Effector memory CD4-positive, alpha-beta T cell (primary cell): ENCODE measurements at places on chromosomes 1 and 21.

DNA sequence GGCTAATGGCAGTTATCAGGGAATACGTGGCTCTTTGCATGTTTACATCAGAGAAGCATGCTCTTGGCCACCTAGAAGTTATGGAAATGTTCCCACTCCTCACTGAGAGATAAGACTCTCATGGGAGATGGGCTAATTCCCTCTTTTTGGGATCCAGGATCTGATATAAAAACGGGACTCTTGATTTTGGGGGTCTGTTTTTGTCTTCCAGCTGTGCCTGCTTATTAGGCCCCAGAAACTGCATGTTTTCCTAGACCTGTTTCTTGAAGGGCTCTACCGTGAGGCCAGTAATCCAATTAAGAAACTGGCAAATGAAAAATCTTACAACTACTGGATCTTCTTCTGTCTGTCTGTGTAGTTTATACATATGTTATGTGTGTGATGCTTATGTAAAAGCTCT lies 47.0 kb upstream of the PTCH2 start:
- no peak overlapping the region for H3K27ac ChIP-seq
- H3K36me3 ChIP-seq, result no peaks in the 10 kb centered on the region
- H3K4me3 ChIP-seq, result no peak overlapping the region
- DNase-seq, result no peak

DNA sequence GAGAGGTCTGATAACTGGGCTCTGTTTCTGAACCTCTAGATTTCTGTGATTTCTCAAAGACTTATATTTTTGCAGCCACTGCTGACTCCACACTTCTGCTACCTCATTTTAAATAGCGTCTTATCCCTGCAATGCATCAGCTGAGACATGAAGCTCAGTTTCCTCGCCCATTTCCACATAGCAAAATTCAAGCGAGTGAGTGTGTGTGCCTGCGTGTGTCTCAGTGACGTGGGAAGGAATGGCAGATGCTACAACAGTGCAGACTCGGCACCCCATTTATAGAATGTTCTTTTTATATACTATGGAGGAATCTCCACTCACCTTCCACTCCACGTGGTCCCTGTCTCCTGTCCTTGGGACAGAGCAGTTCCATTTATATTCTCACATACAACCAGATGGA lies 35.7 kb downstream of the ZMYND12 start:
- H3K4me3 ChIP-seq, result no peak overlapping the region
- DNase-seq, result no peak
- no peaks in the 10 kb centered on the region for H3K4me1 ChIP-seq
- H3K27ac ChIP-seq, result no peak overlapping the region
- no peaks in the 10 kb centered on the region for H3K27me3 ChIP-seq

DNA sequence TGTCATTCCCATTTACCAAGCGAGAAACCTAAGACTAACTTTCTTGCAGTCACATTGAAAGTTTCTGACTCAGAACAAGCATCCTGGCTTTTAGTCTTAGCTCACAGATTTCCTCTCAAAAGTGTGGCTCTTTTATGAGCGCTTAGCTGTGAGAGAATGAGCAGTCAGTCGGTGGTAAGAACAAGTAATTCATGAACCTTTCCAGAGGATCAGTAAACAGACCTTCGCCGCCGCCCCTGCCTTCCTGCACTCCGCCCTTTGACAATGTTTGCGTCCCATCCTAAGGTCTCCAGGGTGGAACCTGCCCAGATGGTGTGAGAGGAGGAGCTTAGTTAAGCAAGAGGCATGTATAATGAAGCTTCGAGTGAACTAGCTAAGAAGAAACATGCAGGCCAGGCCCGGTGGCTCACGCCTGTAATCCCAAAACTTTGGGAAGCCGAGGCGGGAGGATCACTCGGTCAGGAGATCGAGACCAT lies 142.4 kb downstream of the GLUL start:
- DNase-seq, result no peak
- H3K36me3 ChIP-seq, result no peaks in the 10 kb centered on the region
- no peak overlapping the region for H3K27ac ChIP-seq
- H3K4me1 ChIP-seq, result no peaks in the 10 kb centered on the region

DNA sequence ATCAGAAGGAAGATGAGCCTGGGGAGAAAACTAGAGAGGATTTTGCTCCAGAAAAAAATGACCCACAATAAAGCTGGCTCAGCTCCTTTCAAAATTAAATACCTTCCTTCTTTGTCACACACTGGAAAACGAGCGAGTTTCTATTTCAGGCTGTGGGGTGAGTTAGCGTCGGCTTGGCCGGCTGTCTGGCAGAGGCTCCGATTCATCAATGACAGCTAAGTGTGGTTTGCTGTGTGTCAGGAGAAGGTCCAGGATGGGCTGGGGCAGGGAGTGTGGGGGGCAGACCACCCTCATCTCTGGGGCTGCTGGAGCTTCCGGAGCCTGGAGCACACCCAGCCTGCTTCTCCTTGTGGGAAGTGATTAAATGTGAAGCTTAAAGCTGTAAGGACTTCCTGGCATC lies 120.2 kb downstream of the ETS2 start:
- no peak overlapping the region for H3K27ac ChIP-seq
- no peaks in the 10 kb centered on the region for H3K36me3 ChIP-seq
- no peak overlapping the region for H3K4me3 ChIP-seq
- DNase-seq, result no peak
- H3K27me3 ChIP-seq, result peaks cover 2% of the 10 kb centered on the region

GRCh38 chr1:208929575-208929974 lies 653.9 kb upstream of the CAMK1G start:
- H3K4me3 ChIP-seq, result no peak overlapping the region
- H3K4me1 ChIP-seq, result no peaks in the 10 kb centered on the region
- DNase-seq, result no peak
- H3K36me3 ChIP-seq, result no peaks in the 10 kb centered on the region

DNA sequence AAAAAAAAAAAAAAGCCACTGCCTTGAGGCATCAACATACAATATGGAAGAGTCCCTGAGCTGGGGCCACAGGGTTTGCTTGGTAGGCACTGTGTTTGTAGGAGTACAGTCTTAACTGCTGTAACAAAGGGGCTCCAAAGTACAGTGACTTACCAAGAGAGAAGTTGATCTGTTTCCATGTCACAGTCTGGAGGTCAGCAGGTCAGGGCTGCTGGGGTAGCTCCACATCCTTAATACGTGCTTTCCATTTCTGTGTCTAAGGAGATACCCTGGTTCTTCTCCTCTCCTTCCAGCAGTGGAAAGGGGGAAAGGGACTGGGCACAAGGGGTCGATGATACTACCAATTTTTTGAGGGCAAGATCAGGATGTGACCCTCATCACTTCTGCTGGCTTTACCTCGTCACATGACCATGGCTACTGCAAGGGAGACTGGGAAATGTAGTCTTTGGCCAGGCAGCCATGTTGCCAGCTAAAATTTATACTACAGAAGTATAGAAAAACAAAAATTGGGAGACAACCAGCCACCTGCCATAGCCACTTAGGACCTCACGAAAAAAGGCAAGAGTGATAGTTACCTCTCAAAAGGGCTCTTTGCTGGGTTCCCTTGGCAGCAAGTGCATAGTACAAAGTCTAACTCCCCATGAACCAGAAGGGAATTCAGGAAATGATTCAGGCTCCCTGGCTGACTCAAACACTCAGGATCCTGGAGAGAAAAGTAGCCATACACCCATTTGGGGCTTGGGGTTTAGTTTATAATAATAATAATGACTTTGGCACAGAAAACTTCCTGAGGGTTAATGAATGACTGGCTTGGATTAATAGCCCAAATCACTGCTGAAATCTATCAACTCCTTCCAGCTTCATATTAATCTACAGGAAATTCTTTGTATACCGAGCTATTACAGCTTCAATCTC lies 52.7 kb upstream of the ATP5PO start:
- H3K27me3 ChIP-seq, result no peaks in the 10 kb centered on the region
- no peak overlapping the region for H3K4me3 ChIP-seq
- no peak overlapping the region for H3K27ac ChIP-seq
- no peaks in the 10 kb centered on the region for H3K4me1 ChIP-seq
- peaks cover 17% of the 10 kb centered on the region for H3K36me3 ChIP-seq

DNA sequence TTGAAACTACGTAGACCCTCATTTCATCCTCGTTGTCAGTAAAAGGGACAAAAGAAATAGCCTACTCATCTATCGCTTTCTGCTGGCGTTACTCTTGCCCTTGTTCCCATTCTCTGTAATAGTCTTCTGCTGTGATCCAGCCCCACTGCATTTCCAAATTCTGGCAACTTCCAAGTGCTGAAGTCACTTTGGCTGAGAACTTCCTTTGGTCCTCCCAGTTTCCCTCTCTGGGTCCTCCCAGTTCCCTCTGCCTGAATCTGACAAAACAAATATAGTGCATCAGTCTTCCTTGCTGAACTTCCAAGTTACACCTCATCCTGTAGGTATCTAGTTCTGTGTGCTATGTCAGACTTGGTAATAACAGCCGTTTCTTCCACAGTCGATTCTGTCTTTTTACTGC lies 47.0 kb upstream of the PLA2G4A start:
- H3K4me1 ChIP-seq, result no peaks in the 10 kb centered on the region
- no peak overlapping the region for H3K27ac ChIP-seq
- no peaks in the 10 kb centered on the region for H3K36me3 ChIP-seq
- H3K4me3 ChIP-seq, result no peak overlapping the region

GRCh38 chr1:109877776-109878175 lies 32.9 kb upstream of the CSF1 start:
- no peak overlapping the region for H3K27ac ChIP-seq
- peaks cover 11% of the 10 kb centered on the region for H3K4me1 ChIP-seq

- H3K4me3 ChIP-seq, result no peak overlapping the region
- no peaks in the 10 kb centered on the region for H3K4me1 ChIP-seq
- no peaks in the 10 kb centered on the region for H3K36me3 ChIP-seq
- H3K27me3 ChIP-seq, result no peaks in the 10 kb centered on the region
- H3K27ac ChIP-seq, result no peak overlapping the region
Observed at GRCh38 chr1:56814205-56814604, 5.0 kb downstream of the FYB2 start.

- no peaks in the 10 kb centered on the region for H3K4me1 ChIP-seq
- H3K27ac ChIP-seq, result no peak overlapping the region
- no peaks in the 10 kb centered on the region for H3K27me3 ChIP-seq
- no peak overlapping the region for H3K4me3 ChIP-seq
- DNase-seq, result no peak
Observed at GRCh38 chr1:217419194-217419551, 211.7 kb downstream of the GPATCH2 start.

- no peak overlapping the region for H3K27ac ChIP-seq
- H3K27me3 ChIP-seq, result no peaks in the 10 kb centered on the region
- no peak overlapping the region for H3K4me3 ChIP-seq
- H3K36me3 ChIP-seq, result no peaks in the 10 kb centered on the region
- DNase-seq, result no peak
Observed at GRCh38 chr1:65942476-65942875, 149.8 kb downstream of the PDE4B start.

DNA sequence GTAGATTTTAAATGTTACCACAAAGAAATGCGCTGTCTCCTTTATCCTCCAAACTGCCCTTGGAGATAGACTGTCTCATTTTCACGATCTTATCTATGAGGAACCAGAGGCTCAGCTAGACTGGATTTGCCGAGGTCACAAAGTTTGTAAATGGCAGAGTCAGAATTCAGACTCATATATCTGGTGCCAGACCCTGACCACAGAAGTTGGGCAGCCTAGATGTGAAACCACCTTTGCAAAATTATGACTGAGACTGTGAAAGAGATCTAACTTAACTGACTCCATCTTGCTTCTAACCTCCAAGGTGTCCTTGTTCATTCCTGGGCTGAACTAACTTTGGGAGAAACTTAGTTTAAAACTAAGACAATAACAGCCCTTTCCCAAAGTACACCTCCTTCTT lies 14.1 kb downstream of the CNR2 start:
- no peaks in the 10 kb centered on the region for H3K4me1 ChIP-seq
- no peak overlapping the region for H3K27ac ChIP-seq
- no peak overlapping the region for H3K4me3 ChIP-seq
- DNase-seq, result no peak
- H3K36me3 ChIP-seq, result no peaks in the 10 kb centered on the region

GRCh38 chr1:154955039-154955717 lies 721 bp downstream of the PBXIP1 start:
- DNase-seq, result peak; percentile 96
- peak overlapping the region; percentile 99 for H3K27ac ChIP-seq
- H3K4me1 ChIP-seq, result peaks cover 60% of the 10 kb centered on the region
- peak overlapping the region; percentile 60 for H3K4me3 ChIP-seq
- H3K27me3 ChIP-seq, result no peaks in the 10 kb centered on the region

GRCh38 chr1:232853994-232854797 lies 49.0 kb downstream of the MAP10 start:
- no peaks in the 10 kb centered on the region for H3K36me3 ChIP-seq
- DNase-seq, result no peak
- no peak overlapping the region for H3K4me3 ChIP-seq
- H3K27me3 ChIP-seq, result peaks cover 4% of the 10 kb centered on the region
- H3K27ac ChIP-seq, result no peak overlapping the region
- no peaks in the 10 kb centered on the region for H3K4me1 ChIP-seq

DNA sequence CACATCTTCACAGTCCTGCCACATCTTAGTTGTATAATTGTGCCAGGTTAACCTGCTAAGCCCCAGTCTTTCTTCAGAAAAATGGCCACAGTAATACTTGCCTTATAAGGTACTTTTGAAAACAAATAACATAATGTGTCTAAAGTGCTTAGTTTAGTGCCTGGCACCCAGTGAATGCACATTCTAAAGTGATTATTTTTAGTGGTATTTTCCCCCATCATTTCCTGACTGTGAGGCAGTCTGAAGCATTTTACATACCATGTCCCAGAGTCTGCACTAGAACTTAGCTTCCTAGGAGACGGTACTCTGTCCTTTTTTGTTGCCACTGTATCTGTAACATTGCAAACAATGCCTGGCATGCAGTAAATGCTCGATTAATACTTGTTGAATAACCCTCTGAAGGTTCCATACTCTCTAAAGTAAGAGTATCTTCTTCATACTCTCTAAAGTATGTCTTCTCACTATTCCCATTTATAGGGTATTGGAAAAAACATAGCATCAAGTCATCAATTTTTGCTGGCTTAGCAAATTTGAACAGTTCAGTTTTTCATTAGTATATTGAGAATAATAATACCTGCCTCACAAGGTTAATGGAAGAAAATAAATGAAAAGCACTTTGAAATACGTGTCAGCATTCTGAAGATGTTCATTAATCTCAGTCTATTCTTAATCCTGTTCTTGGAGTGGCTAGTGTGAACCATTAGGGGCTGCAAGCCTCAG lies 43.7 kb downstream of the FMO3 start:
- DNase-seq, result no peak
- H3K4me1 ChIP-seq, result no peaks in the 10 kb centered on the region
- no peak overlapping the region for H3K4me3 ChIP-seq
- no peaks in the 10 kb centered on the region for H3K27me3 ChIP-seq
